ENCODE measurements at places on chromosomes 7 and 10. TPM values are rescaled to one million over a fixed set of nuclear protein-coding genes. Genes with fewer than 3 reads are reported as not detected.

EVX1 gene
- not detected for polyA plus RNA-seq

ATOH7 gene
- polyA plus RNA-seq, result not detected

LIPJ gene
- polyA plus RNA-seq, result not detected

GCK gene
- 0.27 TPM for polyA plus RNA-seq

SORCS1 gene
- 0.10 TPM for polyA plus RNA-seq

ELN gene
- polyA plus RNA-seq, result 25.7 TPM

IGFBP1 gene
- not detected for polyA plus RNA-seq

HABP2 gene
- polyA plus RNA-seq, result not detected

RADIL gene
- 0.29 TPM for polyA plus RNA-seq

PCDH15 gene
- not detected for polyA plus RNA-seq

GRM3 gene
- polyA plus RNA-seq, result 0.02 TPM

GNAT3 gene
- not detected for polyA plus RNA-seq

COL28A1 gene
- 0.60 TPM for polyA plus RNA-seq

CDK1 gene
- polyA plus RNA-seq, result 22.4 TPM

TRIM74 gene
- polyA plus RNA-seq, result 0.41 TPM

DEPP1 gene
- 29.0 TPM for polyA plus RNA-seq
